Right lobe of liver (tissue), 6 donors: ENCODE measurements at places on chromosomes 4 and X.

DNA sequence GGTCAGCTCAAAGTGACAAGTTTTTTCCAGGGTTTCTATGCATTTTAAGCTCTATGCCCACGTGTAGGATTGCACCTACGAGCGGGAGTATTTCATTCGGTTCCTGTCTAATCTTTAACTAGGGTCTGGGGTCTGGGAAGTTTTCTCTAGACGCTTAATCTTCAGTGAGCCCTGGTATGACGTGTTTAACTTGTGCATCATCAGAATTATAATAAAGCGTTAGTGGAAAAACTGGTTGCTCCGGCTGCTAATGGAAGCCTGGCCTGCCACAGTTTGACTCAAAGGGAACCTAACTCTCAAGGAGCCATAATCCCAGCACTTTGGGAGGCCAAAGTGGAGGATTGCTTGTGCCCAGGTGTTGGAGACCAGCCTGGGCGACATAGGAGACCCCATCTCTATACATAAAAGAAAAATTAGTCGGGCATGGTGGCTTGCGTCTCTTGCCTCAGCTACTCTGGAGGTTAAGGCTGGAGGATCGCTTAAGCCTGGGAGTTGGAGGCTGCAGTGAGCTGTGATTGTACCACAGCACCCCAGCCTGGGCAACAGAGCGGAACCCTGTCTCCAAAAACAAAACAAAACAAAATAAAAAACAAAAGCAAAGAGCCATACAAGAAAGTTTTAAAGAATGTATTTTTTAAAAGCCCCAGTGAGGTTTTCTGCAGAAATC, 30.2 kb downstream of the ARSD start:
- no peak for DNase-seq

GRCh38 chr4:186296481-186296880, 30.5 kb downstream of the F11 start:
- peak; percentile 61 for DNase-seq

- no peak for DNase-seq
These were observed 29.2 kb upstream of the TRIM2 start for GRCh38 chr4:153174821-153175567.

DNA sequence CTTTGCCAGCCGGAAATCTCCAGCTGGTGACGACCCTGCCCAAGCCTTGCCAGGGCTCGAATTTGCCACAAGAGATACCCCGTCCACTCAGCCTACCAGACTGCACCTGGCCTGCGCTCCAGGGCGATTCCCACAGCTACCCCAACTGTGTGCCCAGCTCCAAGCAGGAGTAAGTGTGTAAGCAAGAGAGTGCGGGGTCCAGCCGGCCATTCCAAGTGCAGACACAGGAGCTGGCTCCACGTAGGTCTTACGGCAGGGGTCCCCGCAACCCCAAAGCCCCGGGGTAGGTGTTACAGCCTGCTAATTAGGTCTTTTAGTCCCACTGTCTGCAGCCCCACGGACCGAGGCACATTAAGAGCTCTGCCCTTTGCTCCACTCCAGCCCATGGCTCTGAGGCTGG, 1305.2 kb downstream of the ARAP2 start:
- DNase-seq: no peak
